Stimulated activated CD4-positive, alpha-beta T cell treated with anti-CD3 and anti-CD28 coated beads, Interleukin-15, amount 100 ng/mL, for 1 hour (primary cell): ENCODE measurements at places on chromosomes 2 and 18.

GRCh38 chr18:62366992-62367391 is 41.9 kb downstream of the TNFRSF11A start:
- DNase-seq, result no peak

DNA sequence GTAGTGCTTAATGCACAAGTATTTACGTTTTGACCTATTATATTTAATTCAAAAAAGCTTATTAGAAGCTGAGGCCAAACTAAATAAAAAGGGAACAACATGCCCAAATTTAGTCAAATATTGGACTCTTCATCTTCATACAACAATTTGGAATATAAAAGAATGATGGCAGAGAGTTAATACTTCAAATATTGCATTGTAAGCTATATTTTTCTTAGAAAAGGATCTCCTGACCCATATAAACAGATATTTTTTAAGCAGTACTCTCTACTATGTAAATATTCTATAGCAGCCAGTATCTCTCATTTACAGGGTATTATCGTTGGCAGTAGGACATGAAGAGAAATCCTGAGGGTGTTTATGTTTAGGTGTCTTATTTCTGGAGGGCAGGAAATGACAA is 531.2 kb downstream of the NYAP2 start:
- no peak for DNase-seq

- no peak for DNase-seq
Observed at GRCh38 chr2:43100362-43100882, 126.0 kb downstream of the ZFP36L2 start.

GRCh38 chr18:48791636-48792105 is 159.1 kb downstream of the SMAD7 start:
- no peak for DNase-seq

GRCh38 chr2:236824836-236825235 is 255.2 kb downstream of the ACKR3 start:
- DNase-seq, result no peak

GRCh38 chr2:40178971-40179370 is 272.9 kb downstream of the SLC8A1 start:
- no peak for DNase-seq
